ENCODE measurements at places on chromosomes 11 and 22.

DNA sequence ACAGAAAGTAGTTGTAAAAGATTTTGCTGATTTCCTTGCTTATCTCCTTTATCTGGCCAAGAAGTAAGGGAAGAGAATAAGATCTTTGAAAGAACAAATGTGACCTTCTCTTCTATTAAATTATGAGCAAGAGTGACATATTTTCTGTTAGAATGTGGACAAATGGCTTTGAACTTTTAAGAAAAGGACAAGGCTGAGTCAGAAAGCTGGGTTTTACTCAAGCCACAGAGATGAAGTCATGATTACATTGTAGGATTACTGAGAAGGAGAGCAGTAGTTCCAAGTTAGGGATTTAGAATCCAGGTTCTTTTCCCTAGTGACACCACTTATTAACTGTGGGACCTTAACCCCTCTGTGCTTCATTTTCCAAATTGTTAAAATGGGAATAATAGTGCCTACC, 13.5 kb downstream of the CCDC90B start:
- no peak for DNase-seq

DNA sequence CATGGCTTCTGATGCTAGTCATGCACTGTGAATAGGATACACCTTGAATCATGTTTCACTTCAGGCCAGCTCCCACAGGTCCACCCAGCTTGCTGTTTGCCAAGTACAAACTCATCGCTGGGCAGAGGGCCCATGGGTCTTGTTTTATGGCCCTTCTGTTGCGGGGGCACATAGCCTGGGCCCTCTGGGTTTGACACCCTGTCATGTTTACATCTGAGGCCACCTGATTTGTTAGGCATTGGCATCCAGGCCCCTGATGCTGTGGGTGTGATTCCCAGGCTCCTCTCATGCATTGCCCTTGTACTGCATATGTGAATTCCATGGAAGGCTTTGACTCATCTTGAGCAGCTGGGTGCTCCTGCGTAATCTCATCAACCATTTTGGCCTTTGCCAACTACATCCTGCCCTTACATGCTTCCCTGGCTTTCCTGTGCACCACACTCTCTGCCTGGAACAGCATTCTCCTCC, 32.6 kb downstream of the PPFIBP2 start:
- DNase-seq: no peak

GRCh38 chr22:20551805-20552442, 44.5 kb downstream of the MED15 start:
- peak; percentile 83 for DNase-seq

DNA sequence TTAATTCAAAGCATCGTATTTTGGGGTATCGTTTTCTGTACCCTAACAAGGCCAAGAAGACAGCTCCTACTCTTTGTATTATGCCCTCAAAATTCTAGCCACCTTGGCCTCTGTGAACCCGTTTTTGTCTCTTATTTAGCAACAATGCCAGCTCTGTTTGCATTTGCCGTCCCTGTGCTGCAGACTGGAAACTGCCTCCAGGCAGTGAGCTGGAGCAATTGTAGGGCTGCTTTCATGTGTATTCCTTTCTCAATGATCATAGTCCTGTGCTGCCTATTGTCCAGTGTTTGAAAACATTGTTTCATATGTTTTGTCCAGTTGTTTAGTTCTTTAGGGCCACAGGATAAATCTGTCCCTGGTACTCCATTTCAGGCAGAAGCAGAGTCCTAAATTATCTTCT, 19.9 kb upstream of the BACE1-AS start:
- DNase-seq: no peak

- DNase-seq: peak; percentile 36
Measured at GRCh38 chr11:63573881-63574855, 11.0 kb upstream of the PLAAT2 start.

GRCh38 chr11:16977994-16978315, 36.3 kb downstream of the PLEKHA7 start:
- no peak for DNase-seq

DNA sequence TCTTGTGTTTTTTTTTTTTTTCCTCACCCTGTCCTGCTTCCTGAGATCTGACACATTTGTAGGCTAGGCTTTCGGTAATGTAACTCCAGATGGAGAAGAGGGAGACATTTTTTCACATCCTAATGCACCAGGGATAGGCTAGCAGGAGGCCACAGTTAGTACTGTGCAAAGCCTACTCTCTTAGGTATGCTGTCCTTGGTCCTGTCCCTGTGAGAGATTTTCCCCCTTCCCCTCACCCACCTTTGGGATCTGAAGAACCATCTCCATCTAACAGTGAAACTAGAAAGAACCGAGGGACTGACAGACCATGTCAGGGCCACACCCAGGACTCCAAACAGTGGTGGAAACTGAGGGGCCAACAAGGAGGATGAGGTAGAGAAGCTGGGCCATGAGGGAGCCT, 29.2 kb downstream of the ADAMTS8 start:
- no peak for DNase-seq

- DNase-seq: no peak
Measured at GRCh38 chr22:46147061-46147460, 3.3 kb upstream of the PPARA start.

DNA sequence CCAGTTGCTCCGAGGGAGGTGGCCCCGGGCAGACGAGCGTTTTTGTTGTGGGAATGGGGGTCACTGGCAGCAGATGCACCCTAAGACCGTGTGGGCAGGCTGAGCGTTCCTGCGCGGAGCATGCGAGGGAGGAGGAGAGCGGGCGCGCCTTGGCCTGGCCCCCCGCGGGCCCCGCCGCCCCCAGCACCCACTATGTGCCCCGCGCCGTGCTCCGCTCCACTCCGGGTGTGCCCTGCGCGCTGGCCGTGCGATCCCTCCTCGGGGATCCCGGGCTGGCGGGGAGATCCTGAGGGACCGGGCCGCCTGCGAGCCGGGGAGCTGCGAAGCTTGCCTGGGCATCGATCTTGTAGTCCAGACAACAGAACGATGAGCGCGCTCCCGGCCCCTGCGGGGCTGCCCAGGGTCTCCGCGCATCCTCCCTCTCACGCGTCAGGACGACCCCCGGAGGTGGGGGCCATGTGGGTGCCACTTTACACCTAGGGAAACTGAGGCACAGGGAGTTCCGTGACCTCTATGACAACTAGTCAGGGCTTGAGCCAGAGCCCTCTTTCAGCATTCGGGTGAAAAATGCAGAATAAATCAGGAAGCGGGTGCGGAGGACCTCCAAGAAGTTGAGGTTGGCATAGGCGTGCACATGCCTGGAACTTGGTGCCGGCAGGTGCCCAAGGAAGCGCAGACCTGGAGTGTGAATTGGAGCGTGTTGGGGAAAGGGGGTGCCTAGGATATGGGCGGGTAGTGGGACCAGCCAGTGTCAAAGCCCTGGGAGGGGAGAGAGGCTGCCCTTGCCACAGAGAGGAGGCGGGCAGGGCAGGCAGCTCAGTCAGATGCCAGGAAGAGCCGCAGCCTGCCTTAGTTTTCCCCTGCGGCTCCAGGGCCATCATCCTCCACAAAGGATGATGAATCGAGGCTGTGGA, 1.3 kb upstream of the KMT5B start:
- peak; percentile 21 for DNase-seq

DNA sequence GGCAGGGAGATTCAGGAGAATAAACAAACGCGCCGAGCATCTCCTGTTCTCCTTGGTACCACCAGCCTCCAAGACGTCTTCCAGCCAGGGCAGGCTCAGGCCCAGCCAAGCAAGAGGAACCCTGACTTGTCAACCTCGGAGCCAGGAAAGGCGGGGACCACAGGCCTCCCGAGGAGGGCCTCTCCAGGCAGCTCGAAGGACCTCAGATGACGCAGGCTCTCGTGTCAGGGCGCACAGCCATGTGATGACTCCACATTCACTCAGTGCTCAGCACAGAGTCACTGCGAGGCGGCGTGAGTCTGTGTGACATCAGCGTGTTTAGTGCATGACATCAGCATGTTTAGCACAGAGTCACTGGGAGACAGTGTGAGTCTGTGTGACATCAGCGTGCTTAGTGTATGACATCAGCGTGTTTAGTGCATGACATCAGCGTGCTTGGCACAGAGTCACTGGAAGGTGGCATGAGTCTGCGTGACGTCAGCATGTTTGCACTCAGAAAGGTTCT, 241.4 kb downstream of the BRD1 start:
- DNase-seq: no peak

- DNase-seq: peak; percentile 97
Measured at GRCh38 chr11:560305-561147, at the start of the genes LMNTD2 and RASSF7. LMNTD2 (minus strand) TSS chr11:560738; CDS start chr11:560716, 22 bp downstream. RASSF7 (plus strand) TSS chr11:560970; CDS start chr11:561769, 799 bp downstream.

DNA sequence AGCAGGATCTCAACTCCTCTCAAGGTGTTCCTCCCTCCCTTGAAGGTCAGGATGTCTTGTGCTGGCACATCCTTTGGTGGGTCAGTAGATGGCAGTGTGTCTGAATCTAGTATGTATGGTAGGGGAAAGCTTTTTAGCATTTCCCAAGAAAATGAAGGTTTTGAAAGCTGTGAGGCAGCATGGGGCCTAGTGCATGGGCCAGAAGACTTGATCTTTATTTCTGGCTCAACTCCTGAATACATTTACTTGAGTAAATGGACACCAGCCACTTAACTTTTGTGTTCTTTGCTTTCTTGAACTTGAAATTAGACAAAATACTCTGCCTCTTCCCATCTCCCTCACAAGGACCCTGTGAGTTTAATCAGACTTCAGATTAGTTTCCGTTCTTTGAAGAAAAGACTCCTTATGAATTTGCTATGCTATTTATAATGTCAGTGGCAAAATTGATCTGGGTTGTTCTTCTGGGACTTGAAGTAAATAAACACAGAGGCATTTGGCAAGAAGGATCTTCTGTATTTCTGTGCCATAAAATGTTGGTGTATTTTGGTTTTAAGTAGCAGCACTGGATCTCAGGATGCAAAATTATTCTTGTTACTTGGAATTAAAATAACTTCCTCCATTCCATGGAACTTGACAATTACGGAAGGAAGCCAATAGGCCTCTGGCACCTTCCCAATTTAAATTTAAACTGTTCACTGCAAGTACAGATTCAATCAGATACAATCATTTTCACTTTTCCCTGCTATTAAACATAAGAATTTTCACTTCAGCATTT, 288.8 kb downstream of the CASP12 start:
- DNase-seq: peak; percentile 24

DNA sequence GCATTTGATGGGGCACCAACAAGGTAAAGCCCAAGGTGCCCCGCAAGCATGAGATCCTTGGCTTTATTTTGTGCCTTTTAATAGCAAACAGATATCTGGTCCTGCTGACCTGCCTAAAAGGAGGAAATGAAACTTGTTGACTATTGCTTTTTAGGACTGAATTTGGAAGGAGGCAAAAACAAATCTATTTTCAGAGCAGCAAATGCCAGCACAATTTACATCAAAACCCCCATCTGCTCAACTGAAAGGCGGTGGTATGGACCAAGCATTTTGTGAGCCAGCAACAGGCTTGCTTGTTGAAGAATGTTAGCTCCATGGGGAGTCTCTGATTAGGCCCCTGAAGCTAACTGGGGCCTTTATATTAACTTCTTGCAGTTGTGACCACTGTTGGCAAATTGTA, 192.6 kb upstream of the E2F8 start:
- no peak for DNase-seq

GRCh38 chr11:116826751-116827431, 2.8 kb upstream of the APOC3 start:
- no peak for DNase-seq

GRCh38 chr11:61701242-61701886, 21.2 kb downstream of the DAGLA start:
- no peak for DNase-seq

- DNase-seq: peak; percentile 10
Measured at GRCh38 chr11:47924184-47924691, 56.1 kb upstream of the PTPRJ start.

GRCh38 chr11:76630600-76631281, 39.8 kb downstream of the LRRC32 start:
- no peak for DNase-seq

DNA sequence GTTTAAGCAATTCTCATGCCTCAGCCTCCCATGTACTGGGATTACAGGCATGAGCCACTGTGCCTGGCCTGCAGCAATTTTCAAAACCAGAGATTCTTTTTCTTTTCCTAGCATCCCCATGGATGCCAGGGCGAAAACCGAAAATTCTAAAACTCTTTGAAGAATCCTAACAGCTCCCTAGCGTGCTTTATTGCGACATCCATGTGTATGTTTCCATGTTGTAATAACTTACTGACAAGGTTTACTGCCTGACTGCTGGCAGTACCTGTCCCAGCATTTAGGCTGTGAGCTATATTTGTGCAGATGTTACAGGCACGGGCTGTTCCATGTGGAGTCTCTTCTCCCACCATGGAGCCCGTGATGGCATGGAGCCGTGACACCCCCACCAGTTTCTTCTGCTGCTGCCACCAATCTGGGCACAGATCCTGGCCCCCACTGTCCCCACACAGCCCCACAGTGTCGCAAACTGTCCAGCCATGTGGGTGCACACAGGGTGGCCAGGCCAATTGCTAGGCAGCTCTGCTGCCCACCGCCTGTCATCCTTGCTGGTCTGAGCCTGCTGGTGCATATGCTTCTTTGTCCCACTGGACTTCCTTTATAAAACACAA, 7.1 kb upstream of the TAB1 start:
- no peak for DNase-seq

- DNase-seq: no peak
Measured at GRCh38 chr11:68125164-68125563, 4.0 kb upstream of the CHKA start.

- no peak for DNase-seq
Measured at GRCh38 chr11:85531191-85531897, 95.8 kb downstream of the DLG2 start.

DNA sequence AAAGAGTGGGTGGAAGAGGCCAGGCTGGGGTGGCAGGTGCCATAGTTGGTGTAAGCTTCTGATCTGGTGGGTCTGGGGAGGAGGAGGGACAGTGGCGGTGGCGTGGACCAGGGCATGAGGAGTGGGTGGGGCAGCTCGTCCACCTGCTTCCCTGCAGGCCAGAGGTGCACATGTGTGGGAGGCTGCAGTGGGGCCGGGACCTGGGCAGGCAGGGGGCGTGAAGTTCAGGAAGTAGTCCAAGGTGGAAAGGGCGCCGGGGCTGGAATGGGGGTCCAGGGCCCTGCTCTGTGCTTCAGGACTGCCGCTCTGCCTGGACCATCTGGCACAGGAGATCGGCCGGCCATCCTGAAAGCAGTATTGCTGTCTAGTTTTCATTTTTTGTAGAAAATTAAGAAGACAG, 15.9 kb downstream of the RIBC2 start:
- no peak for DNase-seq

DNA sequence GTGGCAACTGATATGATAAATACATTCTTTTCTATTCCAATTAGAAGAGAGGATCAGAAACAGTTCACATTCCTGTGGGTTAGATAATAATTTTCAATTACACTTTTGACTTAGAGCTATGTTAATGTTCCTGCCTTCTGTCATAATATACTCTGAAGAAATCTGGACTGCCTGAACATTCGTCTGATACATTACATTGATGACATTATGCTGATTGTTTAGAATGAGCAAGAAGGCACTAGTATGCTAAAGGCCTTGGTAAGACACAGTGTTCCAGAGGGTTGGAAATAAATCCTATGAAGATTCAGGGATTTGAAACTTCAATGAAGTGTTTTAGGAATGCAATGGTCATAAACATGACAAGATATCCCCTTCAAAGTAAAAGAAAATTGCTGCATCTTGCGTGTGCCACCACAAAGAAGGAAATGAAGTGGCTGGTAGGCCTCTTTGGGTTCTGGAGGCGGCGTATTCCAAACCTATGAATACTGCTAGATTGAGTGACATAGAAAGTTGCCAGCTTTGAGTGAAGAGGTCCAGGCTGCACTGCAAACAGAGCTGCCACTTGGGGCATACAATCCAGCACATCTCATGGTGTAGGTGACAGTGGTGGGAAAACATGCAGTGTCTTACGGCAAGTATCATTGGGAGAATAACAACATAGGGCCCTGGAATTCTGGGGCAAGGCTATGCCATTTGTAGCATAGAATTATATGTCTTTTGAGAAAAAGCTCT, 21.2 kb upstream of the PDE3B start:
- DNase-seq: no peak

GRCh38 chr11:4881188-4881587, 512 bp upstream of the OR51T1 start:
- DNase-seq: no peak

GRCh38 chr11:72468289-72468688, 34.0 kb upstream of the CLPB start:
- DNase-seq: no peak

All from activated T-cell treated with anti-CD3 and anti-CD28 coated beads, Interleukin-2, amount 50 U/mL, for 72 hours (primary cell).